ENCODE measurements at places on chromosomes 7 and 10. TPM values are rescaled to one million over a fixed set of nuclear protein-coding genes. Genes with fewer than 3 reads are reported as not detected.

The ADAP1 gene
- total RNA-seq: 20.6 TPM

- DNase-seq: no peak
Measured at GRCh38 chr7:47512481-47513176, 69.3 kb downstream of the TNS3 start.

DNA sequence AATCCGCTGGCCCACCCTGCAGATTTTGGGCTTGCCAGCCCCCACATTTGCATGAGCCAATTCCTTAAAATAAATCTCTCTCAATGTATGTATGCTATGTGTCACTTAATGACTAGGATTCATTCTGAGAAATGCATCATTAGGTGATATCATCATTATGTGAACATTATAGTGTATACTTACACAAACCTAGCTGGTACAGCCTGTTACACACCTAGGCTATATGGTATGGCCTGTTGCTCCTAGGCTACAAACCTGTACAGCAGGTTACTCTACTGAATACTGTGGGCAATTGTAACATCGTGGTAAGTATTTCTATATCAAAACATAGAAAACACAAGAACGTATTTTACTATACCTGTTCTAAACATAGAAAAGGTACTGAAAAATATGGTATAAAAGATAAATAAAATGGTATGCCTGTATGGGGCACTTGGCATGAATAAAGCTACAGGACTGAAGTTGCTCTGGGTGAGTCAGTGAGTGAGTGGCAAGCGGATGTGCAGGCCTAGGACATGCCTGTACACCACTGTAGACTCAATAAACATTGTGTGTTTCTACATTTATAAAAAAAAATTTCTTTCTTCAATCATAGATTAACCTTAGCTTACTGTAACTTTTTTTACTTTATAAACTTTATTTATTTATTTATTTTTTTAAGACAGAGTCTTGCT lies 135.9 kb downstream of the ABCA13 start:
- no peak for DNase-seq

DNA sequence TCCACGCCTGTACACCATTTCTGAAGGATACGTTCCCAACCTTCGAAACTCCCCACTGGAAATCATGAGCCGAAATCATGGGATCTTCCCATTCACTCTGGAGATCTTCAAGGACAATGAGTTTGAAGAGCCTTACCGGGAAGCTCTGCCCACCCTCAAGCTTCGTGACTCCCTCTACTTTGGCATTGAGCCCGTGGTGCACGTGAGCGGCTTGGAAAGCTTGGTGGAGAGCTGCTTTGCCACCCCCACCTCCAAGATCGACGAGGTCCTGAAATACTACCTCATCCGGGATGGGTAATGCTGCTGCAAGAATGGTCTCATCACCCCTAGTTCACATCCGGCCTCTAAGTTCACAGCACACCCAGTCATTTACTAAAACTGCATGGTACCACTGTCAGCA lies 30.3 kb downstream of the PLA2G12B start:
- DNase-seq: no peak

The CFAP43 gene
- 1.9 TPM for total RNA-seq

DNA sequence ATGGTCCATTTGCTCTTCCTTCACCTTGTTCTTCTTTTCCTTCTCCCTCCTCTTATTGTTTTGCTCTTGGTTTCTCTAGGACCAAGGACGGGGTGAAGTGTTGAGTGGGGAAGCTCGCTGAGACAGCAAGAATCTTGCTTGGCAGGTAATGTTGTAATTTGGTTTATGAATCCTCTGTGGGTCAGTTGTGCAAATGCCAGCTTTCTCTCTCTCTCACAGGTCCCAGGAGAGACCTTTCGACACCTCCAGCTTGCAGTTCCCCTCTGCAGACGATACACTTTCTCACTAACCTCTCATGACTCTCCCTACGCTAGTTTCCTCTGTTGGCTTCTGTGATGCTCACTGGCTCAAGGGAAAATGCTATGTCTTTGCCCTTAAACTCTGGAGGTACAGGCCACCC lies 77.0 kb downstream of the FRMD4A start:
- no peak for DNase-seq

GRCh38 chr7:28182071-28182471 lies 1.5 kb upstream of the JAZF1 start:
- no peak for DNase-seq

GRCh38 chr7:118006979-118007378 lies 133.7 kb upstream of the CTTNBP2 start:
- DNase-seq: no peak

DNA sequence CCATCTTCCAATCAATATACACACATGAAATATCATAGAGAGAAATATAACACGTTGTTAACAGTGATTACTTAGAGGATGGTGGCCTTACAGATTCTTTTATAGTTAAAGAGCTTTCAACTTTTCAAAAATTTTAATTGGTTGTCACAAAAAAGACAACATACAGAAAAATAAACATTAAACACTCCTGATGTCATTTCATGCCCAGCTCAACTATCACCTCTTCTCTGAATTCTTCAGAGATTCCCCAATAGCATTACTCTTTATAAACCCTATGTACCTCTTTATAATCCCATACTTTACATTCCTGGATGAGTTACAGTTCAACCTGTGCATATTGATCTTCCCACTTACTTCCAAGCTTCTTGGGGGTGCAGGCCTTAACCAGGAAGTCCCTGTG lies 159.8 kb downstream of the POU6F2 start:
- DNase-seq: no peak

DNA sequence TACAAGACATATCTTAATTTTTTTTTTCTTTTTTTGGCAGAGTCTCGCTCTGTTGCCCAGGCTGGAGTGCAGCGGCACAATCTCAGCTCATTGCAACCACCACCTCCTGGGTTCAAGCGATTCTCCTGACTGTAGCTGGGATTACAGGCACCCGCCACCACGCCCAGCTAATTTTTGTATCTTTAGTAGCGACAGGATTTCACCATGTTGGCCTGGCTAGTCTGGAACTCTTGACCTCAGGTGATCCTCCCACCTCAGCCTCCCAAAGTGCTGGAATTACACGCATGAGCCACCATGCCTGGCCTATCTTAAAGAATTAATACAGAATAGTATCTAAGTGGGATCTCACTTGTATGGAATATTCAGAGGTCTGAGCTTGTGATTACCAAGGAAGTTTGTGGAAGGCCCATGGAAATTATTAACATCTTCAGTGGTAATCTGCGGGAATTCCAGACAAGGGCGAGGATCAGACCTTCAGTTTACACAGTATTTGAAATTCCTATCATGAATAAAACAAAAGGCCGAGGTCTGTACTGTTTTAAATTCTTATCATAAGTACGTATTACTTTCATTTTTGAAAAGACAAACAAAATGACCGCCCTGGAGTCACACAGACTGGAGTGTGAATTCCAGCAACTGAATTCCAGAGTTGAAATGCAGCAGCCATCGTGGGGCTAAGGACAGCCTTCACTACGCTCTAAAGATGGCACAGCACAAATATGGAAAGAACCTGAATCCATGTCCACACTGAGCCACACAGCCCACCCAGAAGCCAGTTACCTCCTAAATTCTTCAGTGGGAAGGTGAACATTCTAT lies 16.7 kb downstream of the GPRIN2 start:
- no peak for DNase-seq

GRCh38 chr10:119358152-119358512 lies 150.8 kb downstream of the GRK5 start:
- no peak for DNase-seq

The NOM1 gene
- 35.8 TPM for total RNA-seq

The TACR2 gene
- 5.6 TPM for total RNA-seq

The CPED1 gene
- total RNA-seq: 61.4 TPM

DNA sequence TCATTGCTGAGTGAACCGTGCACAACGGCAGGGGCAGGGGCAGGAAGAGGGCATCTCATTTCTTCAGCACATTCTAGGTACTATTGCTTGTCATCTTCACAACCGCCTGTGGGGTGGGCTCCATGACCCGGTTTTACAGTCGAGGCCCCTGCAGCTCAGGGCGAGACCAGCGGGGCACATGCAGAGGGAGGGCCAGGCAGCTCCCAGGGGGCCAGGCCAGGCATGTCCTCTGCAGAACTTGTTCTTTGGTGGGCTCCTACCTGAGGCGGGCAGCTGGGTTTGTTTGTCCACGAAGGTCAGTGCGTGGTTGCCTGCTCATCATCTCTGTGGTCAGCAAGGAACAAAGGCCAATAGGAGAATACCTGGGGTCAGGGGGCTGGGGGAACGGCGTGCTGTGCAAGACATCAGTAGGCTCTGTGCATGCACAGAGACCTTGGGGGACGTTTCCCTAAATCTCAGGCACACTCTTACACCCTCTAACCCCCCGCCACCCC lies 75.1 kb upstream of the LEP start:
- DNase-seq: no peak

- no peak for DNase-seq
Measured at GRCh38 chr7:143288836-143289235, 685 bp downstream of the CASP2 start.

DNA sequence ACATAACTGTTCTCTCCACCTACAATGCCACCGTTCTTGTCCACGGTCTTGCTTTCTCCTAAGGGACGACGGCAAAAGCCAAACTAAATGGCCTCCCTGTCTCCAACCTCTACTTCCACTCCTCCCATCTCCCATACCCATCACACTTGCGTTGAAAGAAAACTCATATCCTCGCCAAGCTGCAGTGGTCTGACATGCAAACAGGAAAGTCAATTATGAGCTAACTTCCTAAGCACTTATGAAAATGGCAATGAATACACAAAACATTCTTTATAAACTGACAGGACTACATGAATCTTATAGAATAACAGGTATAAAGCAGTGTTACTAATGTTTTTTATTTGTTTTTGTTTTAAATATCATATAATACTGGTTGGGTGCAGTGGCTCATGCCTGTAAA lies 46.4 kb downstream of the TYW1B start:
- no peak for DNase-seq
